ENCODE measurements at places on chromosomes 16 and 17.

- no peak for DNase-seq
Measured at GRCh38 chr16:67666032-67666551, 458 bp downstream of the ENKD1 start.

DNA sequence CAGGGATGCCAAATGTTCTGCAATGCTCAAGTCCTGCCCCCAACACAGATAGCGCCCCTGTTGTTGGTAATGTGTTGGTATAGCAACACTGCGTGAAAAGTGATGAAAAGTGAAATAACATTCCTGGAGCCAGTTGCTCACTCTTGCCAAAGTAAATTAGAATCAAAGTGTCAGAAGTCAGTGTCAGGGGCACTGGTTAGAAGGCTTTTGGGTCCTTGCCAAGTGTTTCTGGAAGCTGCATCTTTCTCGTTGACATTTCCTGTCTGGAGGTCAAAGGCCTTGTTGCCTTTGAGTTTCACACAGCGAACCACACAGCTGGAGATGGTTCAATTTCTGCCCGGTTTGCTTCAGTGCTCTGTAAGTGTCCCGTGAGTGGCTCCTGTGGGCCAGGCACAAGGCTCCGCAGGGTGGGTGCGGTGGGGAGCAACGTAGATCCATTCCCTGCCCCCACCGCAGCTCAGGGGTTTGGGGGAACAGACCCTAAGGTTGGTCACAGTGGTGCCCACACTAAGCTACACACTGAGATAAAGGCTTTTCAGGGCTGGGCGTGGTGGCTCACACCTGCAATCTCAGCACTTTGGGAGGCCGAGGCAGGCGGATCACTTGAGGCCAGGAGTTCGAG, 3.6 kb upstream of the SLC16A5 start:
- DNase-seq, result no peak

DNA sequence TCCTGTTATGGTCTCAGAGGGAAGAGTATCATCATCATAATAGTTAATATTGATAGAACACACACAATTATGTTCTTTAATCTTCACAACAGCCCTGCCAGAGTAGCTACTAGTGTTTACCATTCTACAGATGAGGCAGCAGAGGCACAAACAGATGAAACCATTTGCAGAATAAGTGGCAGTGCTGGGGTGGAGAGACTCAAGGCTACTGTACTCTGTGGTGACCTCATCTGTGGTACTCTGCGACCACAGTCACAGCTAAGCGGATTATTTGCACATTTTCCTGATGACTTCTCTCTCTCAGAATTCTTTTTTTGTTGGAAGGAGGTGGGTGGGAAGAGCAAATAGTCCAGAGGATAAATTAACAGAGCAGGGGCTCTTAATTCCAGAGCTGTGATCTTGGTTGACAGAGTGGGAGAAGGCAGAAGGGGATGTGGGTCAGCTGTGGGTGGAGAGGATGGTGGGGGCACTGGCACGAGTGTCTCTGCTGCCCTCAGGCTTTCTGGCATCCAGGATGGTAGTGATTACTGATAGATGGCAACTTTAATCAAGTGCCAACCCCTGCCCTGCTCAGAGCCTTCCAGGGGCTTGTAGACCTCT, 41.8 kb downstream of the MRM1 start:
- DNase-seq, result no peak

GRCh38 chr16:83051451-83051850, 424.7 kb downstream of the CDH13 start:
- DNase-seq, result no peak

DNA sequence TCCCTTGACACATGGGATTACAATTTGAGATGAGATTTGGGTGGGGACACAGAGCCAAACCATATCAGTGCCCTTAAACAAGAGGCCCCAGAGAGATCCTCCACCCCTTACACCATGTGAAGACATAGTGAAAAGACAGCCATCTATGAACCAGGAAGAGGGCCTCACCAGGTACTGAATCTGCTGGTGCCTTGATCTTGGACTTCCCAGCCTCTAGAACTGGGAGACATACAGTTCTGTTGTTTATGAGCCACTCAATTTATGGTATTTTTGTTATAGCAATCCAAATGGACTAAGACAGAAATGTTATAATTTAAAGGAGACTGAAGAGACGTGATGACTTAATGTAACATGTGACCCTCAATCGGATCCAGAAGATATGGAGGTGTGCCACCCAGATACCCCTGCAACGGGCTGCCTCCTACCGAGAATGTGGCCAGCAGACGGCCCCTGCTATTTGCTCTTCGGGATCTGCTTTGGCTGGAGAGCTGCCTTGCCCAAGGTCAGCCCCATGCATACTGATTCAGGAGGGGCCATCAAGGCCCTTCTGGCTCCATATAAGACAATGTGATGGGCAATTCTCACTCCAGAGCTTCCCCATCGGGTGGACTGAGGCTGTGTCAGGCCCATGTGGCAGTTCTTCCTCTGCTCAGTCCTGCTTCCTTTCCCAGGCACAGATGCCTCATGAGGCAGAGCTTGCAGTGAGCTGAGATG, 80.6 kb downstream of the NETO2 start:
- no peak for DNase-seq

DNA sequence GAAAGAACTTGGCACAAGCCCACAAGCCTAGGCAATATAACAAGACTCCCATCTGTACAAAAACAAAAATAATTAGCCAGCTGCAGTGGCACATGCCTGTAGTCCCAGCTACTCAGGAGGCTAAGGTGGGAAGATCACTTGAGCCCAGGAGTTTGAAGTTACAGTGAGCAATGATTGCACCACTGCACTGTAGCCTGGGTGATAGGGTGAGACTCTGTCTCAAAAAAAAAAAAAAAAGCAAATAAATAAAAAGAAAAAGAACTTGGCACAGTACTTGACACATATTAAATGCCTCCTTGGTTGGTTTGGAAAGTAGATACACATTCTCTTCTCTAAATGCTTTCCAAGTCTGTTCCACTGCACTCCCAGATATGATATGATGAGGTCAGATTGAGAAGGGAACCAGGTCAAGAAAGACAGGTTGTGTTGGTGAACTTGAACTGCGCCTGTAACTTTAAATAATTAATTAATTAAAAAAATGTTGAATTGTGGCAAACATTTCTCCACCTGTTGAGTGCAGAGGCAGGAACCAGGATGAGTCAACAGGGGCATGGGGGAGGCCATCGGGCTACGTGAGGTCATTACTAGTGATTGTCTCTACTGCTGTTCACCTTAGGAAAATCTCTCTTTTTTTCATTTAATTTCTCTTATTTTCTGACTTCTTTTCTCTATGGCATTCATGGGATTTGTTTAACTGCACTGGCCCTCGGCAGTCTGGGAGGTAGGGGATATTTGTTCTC, 25.9 kb upstream of the EFCAB13 start:
- DNase-seq, result no peak

DNA sequence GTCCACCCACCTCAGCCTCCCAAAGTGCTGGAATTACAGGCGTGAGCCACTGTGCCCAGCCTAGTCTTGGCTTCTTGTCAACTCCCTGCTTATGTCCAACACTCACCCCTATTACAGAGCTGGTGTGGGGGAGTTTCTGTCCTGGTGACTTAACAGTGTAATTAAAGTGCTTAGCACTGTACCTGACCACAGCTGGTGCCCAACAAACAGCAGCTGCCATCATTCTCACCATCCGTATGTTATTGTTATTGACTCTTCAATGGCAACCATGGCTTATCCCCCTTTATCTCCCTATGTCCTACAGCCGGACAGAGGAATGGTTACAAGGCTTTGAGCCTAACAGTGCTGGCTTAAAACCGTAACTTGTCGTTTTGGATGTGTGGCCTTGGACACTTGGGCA, 17.0 kb upstream of the BRCA1 start:
- no peak for DNase-seq

- DNase-seq, result no peak
Measured at GRCh38 chr17:57605675-57606105, 139.4 kb downstream of the CCDC182 start.

DNA sequence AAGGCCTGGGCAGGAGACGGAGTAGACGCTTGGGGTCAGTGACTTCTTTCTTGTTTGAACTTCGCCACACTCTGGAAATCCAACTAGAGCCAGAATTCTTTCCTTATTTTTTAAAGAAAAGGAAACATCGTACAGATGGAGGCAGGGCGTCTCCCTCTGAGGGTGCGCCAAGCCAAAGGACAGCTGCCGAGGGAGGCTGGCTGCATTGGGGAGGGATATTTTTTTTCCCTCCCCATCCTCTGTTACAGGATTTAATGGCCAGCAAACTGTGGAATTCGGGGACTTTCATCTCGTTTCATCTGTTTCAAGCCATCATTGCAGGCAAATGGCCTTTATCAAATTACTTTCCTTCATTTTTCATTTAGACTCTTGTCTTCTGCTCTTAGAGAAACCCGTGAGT, 15.9 kb downstream of the CDK5R1 start:
- DNase-seq, result no peak

GRCh38 chr17:68718465-68718864, 117.3 kb upstream of the FAM20A start:
- no peak for DNase-seq

GRCh38 chr17:16480995-16481394, 11.0 kb downstream of the LRRC75A start:
- DNase-seq, result no peak

DNA sequence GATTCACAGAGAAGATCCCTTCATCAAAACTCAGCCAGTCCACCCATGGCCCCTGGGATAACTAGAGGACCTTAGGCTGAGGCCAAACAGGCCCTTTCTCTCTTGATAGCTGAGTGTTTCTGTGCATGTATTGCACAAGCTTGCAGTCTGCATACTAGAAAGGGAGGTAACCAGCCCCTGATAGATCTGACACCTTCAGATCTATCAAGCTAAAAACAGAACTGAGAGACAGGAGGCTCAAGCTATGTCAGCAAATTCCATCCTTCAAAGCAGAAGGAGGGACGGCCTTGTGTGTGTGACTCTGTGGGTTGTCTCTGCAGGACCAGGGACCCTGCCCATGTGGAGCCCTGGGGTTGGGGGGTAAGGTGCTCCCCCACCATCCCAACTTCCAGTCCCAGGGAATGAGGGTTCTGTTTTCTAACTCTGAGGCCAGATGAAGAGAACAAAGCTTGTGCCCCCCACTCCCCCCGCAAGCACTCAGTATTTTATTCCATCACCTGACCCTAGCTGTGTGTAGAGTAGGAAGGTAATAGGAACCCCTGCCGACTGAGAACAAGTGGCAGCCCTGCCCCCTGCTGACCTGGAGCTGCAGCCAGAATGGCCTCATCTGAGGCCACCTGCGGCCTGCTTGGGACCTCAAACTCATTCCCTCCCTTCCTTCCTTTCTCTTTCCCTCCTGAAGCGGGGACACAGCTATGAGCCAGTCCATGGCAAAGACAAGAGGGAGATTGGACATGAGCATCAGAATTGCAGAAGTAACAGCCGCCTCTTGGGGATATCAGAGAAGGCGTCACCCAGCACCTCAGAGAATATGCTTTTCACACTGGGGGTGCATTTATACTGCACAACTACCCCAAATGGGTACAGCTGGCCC, 63.8 kb downstream of the SMPD3 start:
- DNase-seq, result no peak

DNA sequence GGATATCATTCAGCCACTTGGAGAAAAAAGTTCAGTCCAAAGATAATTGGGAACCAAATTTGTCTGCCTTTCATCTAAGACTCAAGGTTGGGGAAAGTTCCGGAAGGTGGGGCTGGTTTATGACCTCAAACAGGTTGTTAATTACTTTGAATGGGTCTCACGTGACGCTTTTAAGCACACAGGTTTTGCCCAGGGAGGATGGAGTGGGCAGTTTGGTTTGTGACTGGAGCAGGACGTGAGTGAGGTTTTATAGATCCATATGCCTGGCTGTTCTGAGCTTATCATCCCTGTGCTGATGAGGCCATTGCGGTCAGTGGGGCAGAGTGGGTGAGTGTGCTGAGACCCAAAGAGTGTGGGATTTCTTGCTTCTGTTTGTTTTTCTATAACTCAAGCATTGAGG, 38.7 kb upstream of the GPRC5B start:
- DNase-seq, result no peak

DNA sequence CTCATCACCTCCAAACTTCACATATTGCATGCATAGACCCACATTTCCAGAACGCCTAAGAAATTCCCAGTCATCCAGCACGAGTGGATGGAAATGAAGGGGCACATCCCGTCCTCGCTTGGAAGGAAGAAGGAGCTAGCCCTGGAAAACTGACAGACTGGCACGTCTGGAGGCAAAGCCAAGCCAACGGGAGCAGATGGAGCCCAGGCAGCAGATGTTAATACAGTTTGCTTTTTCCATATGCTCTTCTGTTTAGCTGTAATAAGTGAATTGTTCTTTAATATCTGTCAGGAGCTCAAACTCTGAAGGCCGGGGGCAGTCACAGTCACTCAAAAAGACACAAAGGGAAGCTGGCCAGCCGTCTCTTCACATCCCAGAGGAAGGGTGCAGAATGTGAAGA, 187.7 kb downstream of the XYLT1 start:
- DNase-seq, result no peak

DNA sequence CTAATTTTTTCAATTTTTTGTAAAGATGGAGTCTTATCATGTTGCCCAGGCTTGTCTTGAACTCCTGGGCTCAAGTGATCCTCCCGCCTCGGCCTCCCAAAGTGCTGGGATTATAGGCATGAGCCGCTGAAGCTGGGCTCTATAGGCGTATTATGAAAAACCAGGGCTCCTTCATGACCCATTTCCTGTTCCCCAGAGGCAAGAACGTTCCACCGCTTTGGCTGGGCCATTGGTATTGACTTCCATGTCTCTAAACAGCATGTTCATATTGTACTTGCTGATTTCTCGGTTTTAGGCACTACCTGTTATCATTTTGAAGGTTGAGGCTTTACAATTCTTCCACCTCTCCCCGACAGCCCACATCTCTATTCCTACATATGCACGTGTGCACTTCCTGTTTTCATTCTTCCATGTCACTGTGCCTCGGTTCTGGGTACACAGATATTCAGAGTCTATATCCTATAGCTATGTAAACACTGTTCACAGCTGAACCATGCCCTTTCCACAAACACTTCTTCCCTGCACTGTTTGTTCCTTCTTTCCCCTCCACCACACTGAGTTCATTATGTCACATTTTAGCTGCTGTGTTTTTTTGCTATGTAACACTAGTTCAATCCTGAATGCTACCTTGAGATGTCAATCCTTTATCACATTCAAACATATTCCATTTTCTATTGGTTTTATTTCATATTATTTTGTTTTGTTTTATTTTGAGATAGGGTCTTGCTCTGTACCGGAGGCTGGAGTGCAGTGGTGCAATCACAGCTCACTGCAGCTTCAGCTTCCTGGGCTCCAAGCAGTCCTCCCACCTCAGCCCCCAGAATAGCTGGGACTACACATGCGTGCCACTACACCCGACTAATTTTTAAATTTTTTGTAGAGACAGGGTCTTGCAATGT, 16.8 kb upstream of the MAPK3 start:
- DNase-seq, result no peak

DNA sequence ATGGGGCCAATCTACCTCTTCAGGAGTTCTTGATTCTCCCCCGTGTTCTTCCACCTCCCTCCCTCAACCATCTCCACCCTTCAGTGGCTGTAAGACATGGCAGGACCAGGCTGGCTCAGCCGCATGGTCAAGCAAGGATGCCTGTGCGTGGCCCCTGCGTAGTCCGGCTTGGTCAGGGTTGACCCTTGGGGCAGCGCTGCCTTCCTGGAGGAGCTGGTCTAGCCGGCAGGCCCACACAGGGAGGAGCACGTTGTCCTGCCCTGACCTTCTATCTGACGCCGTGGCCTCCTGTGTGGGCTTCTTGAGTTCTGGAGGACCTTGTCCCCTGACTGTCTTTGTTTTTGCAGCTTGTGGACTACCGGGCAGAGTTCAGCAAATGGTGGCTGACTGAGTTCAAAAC, 169.8 kb downstream of the DNAH9 start:
- DNase-seq, result no peak

GRCh38 chr16:85715169-85716021, 26.6 kb upstream of the GINS2 start:
- no peak for DNase-seq

GRCh38 chr16:89829630-89830437, 1.6 kb downstream of the SPIRE2 start:
- DNase-seq, result no peak

GRCh38 chr16:87487361-87487924, 5.4 kb downstream of the ZCCHC14 start:
- no peak for DNase-seq
